LNCaP clone FGC (cell line): ENCODE measurements at places on chromosomes 4 and X.

DNA sequence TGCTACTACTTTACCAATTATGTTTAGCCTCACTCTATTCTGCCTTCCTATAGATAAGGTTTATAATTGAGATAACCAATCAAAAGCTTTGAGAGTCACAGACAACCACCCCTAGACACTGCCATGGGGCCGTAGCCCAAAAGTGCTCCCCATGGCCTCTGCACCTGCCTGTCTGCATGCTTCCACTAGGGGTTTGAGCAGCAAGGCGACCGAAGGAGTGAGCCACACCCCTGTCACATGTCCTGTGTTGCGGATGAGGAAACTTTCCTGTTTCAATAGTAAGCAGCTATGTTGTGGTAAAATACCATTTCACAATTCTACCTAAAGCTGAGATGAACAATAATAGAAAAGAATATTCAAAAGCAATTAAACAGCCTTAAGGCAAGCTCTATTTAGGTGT is 856.0 kb upstream of the FRG1 start:
- no peak for DNase-seq

GRCh38 chrX:117274965-117275364 is 812.2 kb upstream of the CT83 start:
- DNase-seq = peak; percentile 35

DNA sequence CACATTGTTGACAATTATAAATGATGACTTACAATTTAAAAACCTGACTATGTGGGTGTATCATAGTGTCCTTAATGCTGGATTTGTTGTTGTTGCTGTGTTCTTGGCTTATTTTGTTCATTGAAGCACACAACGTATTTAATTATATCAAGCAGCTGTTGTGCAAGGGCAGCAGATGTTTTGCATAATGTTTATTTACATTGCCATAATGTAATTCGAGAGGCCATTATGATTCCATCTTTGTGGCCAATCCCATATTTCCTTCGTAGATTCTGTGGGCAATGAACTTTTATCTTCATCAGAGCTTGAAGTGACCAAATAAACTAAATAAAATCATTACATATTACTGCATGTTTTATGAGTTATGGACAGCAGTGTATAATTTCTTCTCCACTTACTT is 422.6 kb upstream of the GALNTL6 start:
- no peak for DNase-seq

DNA sequence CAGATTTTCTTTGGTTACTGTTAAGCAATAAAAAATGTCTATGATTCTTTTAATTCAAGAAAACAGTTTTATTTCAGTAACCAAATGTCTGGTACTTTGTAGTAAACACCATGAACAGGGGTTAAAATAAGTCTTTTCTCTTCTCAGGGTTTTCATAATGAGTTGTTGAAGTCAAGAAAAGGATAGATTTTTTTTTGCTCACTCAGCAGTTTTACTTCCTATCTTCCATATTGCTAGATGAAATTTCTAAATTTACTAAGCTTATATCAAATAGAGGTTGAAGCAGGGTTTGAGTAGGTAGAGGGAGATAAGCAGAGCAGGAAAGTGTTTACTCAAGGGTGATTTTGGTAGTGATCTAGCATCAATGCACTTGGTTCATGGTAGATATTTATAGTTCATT is 1031.3 kb downstream of the C4orf33 start:
- no peak for DNase-seq

GRCh38 chr4:102295153-102295862 is 50.0 kb downstream of the SLC39A8 start:
- DNase-seq = peak; percentile 81

GRCh38 chr4:119794113-119794512 is 165.5 kb upstream of the PDE5A start:
- no peak for DNase-seq

DNA sequence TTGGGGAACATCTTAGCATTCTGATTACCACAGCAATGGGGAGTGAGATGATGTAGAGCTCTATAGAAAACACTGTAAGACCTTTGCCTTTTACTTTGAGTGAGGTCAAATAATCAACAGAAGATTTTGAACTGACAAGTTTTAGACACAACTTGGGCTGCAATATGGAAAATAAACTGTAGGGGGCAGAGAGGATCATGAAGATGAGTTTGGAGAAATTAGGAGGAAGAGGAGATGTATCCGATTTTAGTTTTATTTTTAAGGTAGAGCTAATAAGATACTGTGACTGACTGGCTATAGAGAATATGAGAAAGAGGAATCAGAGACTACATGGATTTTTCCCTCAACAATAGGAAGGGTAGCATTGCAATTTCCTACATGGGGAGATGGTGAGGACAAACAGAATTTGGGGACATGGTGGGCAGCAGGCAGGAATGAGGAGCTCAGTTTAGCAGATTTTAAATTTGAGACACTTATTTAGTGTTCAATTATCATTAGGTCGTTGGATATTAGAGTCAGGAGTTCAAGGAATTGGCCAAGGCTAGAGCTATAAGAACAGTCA is 563.1 kb downstream of the INPP4B start:
- no peak for DNase-seq

DNA sequence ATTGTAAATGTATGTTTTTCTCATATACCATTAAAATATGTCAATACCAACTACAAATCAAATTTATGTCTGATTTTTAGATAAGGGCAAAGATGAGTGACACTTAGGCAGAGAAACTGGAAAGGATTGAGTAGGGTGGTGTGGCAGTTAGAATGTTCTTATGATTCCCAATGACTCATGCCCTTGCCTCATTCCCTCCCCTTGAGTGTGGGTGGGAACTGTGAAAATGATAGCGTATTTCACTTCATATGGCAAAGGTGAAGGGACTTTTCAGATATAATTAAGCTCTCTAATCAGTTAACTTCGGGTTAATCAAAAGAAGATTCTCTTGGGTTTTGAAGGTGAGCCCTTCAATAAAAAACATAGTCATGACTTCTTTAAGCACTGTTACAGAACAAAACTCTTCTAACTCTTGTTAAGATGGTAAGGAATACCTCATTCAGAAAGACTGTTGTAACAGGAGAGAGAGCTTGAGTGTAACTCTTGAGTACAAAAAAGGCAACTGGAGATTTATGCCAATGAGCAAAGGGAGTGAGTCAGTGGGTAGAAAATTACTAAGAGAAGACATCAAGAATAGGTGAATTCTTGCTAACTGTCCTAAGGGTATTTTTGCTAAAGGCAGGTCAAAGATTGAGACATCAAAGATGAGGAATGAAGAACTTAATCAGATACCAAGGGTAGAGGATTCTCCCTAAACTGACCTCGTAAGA is 329.5 kb downstream of the KCTD8 start:
- no peak for DNase-seq

GRCh38 chrX:6203462-6204215 is 25.0 kb downstream of the NLGN4X start:
- DNase-seq = no peak

- no peak for DNase-seq
Measured at GRCh38 chr4:147739239-147739823, 7.4 kb downstream of the ARHGAP10 start.

GRCh38 chrX:100650841-100651240 is 6.8 kb downstream of the SRPX2 start:
- DNase-seq = no peak

DNA sequence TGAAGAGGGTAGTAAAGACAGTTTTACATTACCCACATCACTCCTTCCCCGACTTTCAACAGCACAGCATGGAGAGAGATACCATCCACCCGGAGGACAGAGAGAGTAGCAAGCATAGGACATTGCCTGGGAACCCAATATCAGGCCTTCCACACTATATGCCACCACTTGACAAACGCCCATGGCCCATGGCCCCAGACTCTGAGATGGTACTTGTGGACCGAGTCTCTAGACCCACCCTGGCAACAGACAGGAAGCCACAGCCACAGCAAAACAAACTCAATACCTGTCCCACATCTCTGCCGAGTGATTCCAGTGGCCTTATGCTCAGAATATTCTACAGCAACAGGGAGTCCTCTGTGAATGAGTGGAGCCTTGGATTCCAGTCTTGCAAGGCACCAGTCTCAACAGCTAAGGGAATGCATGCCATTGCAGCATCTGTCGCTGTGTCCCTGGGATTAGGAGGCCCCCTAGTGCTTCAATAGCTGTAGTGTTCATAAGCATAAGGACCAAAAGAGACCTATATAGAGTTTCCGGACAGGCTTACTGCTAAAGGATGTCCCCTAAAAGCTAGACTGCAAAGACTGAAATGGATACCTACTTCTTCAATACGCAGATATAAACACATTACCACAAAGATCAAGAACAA is 14.7 kb upstream of the CT55 start:
- peak; percentile 37 for DNase-seq

DNA sequence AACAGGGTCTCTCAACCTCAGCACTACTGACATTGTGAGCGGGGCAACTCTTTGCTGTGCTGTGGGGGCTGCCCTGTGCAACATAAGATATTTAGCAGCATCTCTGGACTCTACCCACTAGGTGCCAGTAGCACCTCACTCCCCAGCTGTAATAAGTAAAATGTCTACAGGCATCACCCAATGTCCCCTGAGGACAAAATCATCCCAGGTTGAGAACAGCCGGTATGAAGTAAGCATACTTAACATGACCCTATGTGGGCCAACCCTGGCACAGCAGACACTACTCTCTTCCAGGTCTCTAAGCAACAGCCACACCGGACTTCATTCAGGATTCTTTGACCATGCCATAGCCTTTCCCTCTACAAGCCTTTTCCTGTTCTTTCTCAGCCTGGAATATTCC is 10.5 kb upstream of the MGST2 start:
- DNase-seq = peak; percentile 42

GRCh38 chr4:183320211-183321059 is at the start of gene CLDN22:
TSS of gene CLDN22 (minus strand) at chr4:183320276. CDS start at chr4:183320218, 58 bp downstream.
- DNase-seq = no peak

- no peak for DNase-seq
Measured at GRCh38 chr4:86531440-86531839, 62.7 kb upstream of the PTPN13 start.

DNA sequence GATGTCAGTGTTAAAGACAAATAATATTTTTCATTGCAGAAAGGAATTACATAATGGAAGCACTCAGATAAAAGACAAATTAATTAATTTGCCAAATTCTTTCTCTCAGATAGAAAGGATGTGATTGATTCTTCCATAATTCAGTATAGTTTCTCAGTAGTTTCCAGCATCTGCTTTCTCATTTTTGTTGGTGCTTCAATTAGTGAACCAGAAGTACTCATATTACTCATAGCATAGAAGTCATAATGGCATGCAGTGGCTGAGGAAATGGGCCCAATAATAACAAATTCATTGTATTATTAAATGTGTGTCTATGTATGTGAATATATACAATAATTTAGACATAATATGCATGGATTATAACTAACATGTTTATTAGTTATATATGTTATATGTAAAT is 393.3 kb upstream of the TRAM1L1 start:
- no peak for DNase-seq

GRCh38 chrX:119647552-119648420 is 41.6 kb upstream of the NKRF start:
- no peak for DNase-seq

DNA sequence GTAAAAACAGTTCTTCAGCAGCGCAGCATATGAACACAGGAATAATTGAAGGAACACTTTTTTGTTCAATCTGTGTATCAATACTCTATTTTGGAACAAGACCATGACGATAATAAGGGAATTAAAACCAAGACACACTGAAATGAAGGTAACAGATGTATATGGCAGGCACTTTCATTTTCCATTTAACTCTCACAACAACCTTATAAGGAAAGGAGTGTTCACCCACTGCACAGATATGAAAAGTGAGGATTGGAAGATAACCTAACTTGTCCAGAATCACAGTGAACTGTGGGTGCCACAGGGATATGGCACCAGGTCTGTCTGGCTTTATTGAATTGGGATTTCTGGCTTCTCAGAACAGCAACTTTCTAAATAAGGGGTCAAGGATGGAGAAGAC is 153.3 kb downstream of the MID1IP1 start:
- DNase-seq = no peak

DNA sequence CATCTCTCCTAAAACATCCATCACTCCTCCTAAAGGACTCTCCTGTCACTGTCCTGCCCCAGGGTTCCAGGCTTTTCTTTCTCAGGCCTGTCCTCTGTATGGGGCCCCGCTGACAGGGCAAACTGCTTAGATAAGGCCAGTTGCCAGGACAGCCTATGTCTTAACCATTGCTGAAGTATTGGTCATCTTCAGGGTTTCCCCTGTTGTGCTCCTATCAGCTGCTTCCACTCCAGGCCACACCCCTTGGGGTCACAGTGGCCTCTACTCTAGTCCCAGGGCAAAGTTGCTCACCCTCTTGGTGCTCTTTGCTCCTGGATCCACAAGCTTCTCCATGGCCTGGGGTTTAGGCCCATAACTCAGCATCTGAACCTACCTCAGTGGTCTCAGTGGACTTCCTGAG is 138.0 kb upstream of the PJA1 start:
- DNase-seq = no peak

GRCh38 chrX:10208953-10209352 is 52.2 kb downstream of the CLCN4 start:
- no peak for DNase-seq
